ENCODE measurements at places on chromosomes 2 and 18. TPM values are rescaled to one million over a fixed set of nuclear protein-coding genes. Genes with fewer than 3 reads are reported as not detected.
A peak's percentile ranks its signal among the peaks of the same experiment; 100 is the strongest.

The CENPA gene
- not detected for total RNA-seq

The CYS1 gene
- 10.3 TPM for total RNA-seq

The CPLX4 gene
- 0.33 TPM for total RNA-seq

The KYNU gene
- total RNA-seq, result 2.3 TPM

The PROKR1 gene
- total RNA-seq, result 1.1 TPM

The RGPD3 gene
- total RNA-seq, result 0.95 TPM

- DNase-seq, result no peak
Measured at GRCh38 chr2:199364153-199364552, 93.6 kb downstream of the SATB2 start.

DNA sequence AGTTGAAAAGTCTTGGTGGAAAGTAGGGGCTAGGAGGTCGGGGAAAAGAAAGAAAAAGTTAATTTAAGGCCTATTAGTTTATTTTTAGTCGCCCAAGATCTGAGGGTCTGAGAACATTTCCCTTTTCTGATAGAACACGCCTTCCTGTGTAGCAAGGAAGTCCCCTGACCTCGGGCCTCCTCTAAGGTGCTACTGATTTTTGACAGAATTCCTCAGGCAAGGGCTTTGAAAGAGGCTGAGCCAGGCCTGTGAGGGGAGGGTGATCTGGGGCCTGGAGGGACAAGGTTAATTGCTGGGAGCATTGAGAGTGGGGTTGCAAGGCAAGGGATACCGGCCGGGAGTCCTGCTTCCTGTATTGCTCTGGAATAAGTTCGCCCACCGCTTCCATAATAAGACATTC lies 131.4 kb upstream of the MYCN start:
- no peak for DNase-seq

DNA sequence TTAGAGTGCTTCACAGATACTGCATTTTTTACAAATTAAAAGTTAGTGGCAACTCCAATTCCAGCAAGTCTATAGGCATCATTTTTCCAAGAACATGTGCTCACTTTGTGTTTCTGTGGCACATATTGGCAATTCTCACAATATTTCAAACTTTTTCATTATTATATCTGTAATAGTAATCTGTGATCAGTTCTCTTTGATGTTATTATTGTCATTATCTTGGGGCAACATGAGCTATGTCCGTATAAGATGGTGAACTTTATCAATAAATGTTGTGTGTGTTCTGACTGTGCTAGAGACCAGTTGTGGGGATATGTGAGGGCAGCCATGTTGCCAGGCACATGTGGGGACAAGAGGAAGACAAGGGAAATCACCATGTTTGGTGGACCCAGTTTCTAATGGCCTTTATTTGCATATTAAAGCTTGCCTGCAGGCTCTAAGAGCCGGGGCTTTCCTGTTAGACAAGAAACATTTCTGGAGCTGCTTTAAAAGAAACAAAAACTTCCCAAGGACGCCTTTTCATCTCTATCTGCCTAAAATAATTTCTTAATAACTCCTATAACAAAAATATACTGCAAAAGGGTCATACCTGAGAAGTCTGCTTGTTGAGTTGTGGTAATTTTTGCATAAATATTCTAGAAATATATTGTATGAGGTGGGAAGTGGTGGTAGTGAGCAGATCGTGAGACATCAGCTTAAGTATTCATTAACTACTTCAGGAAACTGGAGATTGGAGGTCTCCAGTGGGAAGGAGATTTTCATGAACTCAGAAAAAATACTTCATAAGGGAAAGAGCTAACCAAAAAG lies 37.2 kb downstream of the KYNU start:
- no peak for DNase-seq

GRCh38 chr2:64672708-64673107 lies 19.0 kb upstream of the SERTAD2 start:
- DNase-seq, result no peak

DNA sequence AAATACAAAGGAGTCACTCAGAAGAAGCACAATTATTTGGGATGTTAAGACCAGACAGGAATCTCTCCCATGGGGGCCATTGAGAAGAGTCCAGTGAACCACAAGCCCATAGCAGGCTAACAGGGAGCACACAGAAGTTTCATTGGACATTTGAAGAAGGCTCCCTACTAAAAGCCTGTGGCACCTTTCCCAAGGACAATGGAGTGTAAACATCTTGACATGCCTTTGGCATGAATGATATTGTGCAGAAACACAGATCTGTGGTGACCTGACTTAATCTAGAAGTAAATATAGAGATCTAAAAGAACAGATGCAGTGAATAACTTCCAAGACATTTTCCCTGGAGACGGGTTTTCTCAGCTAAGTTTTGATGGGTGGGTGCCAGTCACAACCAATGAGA lies 221.5 kb downstream of the EPHA4 start:
- no peak for DNase-seq

GRCh38 chr18:58891776-58892175 lies 27.1 kb downstream of the ZNF532 start:
- DNase-seq, result no peak

DNA sequence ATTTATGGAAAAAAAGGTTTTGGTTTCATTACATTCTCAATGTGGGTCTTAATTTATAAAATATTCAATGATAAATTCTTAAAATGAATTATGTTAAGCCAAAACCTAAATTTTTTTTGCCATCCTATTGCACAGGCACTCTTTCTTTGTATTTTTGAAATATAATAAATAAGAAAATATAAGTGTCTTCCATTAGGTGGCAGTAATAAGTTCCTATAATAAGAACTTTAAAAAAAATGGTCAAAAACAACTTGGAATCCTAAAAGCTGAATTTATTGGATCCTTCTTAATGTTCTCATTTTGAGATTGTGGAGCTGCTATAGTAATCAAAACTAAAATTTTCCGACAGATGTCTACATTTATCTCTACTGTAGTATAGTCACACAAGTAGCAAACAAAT lies 5.7 kb downstream of the CALCRL start:
- no peak for DNase-seq

- DNase-seq, result peak; percentile 75
Measured at GRCh38 chr2:36433311-36434217, 78.0 kb downstream of the CRIM1 start.

DNA sequence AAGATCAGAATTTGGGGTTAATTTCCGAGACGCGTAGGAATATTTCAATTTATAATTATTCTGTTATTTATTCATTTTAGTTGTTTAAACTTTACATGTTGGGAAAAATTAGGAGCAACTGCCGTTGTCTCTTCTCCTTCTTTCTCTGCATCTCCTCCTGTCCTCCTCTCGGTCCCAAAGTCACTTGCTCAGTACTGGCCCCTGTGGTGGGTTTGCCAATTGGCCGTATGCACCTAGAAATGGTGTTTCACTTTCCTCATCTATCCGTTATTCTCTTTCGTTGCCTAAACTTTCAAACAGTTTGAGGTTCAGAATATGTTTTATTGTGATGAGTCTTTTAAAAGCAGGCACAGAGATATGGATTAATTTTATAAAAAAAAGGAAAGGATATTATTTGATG lies 517.9 kb downstream of the PLCL1 start:
- no peak for DNase-seq

DNA sequence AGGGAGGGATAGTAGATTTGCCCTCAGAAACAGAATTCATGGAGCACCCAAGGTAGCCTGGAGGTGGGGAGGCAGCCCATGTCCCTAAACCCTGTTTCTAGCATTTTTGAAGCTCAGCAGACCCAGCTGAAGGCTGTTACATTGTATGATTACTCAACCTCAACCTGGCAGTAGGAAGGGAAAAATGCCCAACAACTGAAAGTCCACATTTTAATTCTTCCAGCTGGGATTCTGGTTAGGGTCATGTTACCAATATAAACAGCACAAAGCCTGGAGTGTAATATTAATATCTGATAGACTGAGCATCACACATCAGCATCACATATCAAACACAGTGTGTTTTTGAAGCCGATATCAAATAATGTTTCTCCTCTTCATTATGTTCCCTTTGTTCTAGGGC lies 437.0 kb downstream of the HRH4 start:
- no peak for DNase-seq

GRCh38 chr2:3631161-3631850 lies 26.7 kb upstream of the ALLC start:
- DNase-seq, result peak; percentile 30

- DNase-seq, result no peak
Measured at GRCh38 chr2:231386446-231386845, 9.1 kb upstream of the B3GNT7 start.

DNA sequence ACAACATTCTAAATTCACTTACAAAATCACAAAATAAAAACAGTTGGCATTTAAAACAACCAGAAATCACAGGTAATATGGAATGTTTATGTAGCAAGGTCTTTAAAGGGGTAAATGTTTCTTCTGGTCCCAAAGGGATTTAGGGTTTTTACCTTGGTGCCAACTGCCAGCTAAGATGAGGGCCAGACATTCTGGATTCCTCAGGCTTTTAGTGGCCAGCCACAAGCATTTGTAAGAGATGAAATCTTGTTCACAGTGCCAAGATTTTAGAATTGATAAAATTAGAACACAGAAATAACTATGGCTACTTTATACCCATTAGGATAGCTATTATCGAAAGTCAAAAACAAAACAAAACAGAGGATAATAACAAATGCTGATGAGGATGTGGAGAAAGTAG lies 60.4 kb upstream of the CDKL4 start:
- no peak for DNase-seq

DNA sequence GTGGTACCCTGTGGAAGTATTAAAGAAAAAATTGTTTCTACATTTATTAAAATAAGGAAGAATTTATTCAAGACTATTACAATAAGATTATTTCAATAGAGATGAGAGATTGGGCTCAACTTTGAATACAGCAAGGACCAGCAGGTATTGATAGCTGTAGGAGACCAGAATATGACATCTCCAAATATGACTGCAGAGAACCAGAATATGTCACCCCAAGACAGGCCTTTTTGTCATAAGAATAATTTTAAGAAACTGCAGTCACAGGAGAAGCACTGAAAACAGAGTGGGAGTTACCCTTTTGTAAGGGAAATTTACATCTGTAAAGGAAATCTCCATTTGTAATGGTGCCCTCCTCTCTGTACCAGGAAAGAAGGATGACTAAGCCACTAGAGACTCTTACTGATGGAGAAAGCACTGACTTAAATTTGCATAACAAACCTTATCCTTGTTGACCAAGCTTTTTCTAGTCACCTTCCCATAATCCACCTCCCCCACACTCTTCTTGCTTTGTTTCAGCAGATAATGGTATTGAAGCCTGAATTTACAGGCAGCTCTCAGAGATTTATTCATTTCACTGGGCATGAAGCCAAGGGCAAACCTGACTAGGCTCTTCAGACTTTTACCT lies 145.1 kb upstream of the RMP24 start:
- DNase-seq, result no peak

DNA sequence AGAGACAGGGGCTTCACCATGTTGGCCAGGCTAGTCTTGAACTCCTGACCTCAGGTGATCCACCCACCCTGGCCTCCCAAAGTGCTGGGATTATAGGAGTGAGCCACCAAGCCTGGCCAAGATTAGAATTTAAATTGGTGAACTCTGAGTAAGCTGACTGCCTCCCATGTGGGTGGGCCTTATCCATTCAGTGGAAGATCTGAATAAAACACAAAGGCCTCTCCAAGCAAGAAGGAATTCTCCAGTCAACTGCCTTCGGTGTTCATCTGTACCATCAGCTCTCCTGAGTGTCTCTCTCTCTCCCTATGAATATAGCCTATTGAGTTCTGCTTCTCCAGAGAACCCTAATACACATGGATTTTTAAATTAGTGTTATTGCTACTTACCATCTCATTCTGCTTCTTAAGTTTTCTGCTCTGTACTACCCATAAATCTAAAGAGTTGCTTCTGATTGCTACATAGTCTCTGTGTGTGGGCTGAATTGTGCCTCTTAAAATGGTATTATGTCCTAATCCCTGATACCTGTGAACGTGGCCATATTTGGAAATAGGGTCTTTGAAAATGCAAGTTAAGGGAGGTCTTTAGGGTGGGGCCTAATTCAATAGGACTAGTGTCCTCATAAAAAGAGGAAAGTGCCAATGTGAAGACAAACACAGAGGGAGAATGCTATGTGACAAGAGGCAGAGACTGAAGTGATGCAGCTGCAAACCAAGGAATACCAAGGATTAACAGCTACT lies 36.3 kb downstream of the FBXO11 start:
- DNase-seq, result no peak

- no peak for DNase-seq
Measured at GRCh38 chr18:43079422-43079821, 36.1 kb downstream of the RIT2 start.

DNA sequence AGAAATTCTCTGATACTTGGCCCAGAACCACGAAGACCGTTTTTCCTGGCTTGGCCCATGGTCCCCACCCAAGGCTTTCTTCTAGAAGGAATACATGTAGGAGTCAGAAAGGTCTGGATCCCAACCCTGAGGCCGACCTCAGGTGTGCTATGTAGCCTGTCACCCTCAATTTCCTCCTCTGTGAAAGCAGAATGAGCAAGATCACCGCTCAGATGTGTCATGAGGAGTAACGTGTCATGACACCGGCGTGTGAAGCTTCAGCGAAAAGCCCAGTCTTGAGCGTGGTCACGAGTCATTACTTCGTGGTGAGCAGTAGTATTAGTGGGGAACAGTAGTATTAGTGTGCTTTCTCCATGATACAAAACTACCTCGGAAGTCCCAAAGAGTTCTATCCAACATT lies 103.4 kb downstream of the ALPK2 start:
- no peak for DNase-seq

DNA sequence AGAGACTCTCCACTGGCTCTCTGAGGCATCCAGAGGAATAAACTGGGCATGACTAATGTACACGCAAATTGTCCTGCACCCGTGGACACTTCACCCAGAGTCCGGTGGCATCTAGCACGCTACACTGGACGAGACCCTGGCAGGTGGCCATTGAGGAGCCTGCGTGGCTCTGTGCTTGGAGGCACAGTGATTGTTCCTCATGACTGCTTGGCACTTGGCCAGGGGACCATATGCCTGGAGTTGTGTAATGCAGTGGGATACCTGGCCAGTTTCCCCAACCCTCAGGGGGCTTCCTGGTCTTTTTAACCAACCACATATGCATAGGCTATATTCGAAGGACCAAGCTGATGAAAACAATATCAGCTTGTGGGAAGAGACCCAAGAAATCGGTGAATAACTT lies 66.6 kb downstream of the MTCL1 start:
- DNase-seq, result peak; percentile 92

DNA sequence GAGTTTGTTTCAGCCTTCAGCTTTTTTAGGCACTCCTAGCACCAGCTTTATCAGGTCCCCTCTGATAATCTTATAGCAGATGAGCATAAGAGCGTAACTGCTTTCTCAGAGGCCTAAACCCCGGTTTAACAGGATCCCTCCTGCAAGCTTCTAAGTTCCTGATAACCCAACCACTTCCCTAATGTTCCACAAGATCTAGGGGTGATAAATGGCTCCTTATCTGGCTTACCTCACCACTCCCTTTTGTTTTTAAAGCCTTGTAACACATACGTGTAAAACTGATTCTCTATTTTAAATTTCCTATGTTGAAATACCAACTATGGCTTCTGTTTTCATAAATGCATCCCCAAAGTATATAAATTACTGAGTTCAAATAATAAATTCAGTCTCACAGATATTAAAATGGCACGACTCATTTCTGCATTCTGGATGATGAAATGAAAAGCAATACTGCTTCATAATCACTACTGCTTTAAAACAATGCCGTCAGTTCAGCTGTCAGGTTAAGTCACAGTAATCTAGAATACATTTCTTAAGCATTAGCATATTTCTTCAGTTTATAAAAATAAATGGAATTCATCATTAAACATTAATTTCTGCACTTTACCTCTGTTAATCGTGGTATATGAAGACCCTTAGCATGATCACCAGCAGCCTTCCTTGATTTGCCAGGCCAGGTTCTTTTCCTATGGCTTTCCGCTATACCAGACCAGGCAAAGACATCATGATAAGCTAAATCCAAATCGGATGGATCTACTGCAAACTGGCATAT lies 126.3 kb downstream of the C2orf74 start:
- no peak for DNase-seq
